NCI-H1092 treated with DMSO at 0.1 percent for 48 hours (cell line): ENCODE measurements at places on chromosomes 7 and 10.

DNA sequence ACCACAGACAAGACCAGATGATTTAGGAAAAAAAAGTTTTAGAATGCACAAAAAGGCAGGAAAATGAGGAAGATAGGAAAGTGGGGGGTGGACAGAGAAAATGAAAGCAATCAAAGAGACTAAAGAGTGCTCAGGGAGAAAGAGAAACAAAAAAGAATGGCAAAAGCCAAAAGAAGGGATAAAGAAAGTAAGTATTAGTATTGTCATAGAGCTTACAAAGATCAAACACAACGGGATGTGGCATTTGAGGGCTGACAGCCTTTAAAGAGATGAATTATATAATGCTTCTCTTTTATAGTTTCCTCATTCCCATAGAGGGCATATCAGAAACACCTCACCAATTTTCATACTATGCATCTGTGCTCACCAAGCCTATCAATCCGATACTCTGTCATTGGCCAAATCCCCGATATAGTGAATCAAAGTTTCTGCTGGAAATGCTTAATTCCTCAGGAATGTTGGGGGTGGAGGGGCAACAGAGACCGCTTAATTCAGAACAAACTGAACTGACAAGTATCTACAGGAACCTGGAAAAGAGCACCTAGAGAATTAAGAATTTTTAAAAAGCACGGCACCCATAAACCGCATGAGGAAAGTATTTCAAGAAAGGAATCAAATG, 2.7 kb downstream of the COG5 start:
- no peak for DNase-seq

DNA sequence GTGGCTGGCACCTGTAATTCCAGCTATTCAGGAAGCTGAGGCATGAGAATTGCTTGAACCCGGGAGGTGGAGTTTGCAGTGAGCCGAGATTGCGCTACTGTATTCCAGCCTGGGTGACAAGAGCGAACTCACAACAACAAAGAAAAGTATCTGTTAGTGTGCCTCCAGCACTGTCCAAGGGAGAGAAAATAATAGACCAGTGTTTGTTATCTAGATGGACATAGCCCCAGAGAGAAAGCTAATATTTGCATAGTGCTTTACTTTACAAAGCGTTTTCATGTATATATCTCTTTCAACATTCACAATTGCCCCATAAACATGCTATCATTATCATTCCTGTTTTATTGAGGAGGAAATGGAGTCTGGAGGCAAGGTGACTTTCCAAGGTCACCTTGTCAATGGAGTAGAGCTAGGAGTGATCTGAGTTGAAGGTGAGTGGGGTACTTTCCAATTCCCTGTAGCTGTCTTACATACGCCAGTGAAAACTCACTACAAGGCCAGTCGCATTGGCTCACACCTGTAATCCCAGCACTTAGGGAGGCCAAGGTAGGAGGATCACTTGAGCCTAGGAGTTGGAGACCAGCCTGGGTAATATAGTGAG, 49.7 kb upstream of the KIF5B start:
- DNase-seq = no peak

- DNase-seq = peak; percentile 49
Measured at GRCh38 chr7:98616381-98617050, 569 bp upstream of the NPTX2 start.

DNA sequence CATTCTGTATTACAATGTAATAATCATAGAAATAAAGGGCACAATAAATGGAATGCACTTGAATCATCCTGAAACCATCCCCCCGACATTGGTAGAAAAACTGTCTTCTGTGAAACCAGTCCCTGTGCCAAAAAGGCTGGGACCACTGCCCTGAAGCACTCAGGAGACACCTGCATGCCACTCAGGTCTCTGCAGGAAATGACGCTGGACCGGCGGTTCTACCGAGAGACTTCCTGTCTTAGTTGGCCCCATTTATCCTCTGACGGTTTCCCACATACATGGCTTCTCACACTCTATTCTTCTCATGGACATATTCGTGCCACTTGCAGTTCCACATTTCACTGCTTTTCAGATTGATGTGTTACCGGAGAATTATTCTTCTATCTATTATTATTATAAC, 617.5 kb downstream of the SDK1 start:
- DNase-seq = no peak

DNA sequence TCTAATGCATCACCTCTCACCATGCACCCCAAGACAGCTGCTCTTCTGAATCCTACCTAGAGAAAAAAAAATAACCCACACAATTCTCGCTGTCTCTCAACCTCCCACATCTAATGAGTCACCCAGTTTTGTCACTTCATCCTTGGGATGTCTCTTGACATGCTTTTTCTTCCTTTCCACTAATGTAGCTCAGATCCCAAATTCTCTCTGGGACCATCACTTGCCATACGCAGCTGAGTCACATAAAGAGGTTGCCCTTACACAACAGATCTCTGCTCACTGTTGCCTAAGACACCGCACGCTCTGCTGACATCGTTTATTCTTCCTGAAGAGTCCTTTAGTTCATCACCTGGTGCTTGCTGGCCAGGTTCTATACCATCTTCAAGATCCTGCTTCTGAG, 606.0 kb upstream of the GALNT17 start:
- no peak for DNase-seq

DNA sequence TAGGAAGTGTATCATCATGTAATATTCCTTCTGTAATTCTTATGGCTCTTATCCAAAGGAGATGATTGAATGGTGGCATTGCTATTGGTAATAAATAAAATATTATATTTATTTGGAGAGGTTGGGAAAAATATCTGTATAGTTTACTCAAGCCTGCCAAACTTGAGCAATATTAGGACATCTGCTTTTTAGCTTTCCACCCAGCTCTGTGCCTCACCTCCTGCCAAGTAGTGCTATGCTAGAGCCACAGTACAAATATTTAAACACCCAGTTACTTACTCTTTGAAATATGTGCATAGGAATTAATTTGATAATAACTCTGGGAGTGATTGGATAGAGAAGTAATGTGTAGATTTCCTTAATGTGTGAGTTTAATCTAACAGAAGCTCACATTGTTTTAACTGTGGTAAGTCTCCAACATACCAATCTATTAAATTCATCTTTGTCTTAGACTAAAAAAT, 129.2 kb downstream of the BBS9 start:
- DNase-seq = no peak

- no peak for DNase-seq
Measured at GRCh38 chr7:137958470-137959431, 43.1 kb downstream of the CREB3L2 start.

- DNase-seq = no peak
Measured at GRCh38 chr7:69412331-69413146, 185.7 kb upstream of the AUTS2 start.

GRCh38 chr10:88115407-88115806, 252.0 kb downstream of the PTEN start:
- no peak for DNase-seq

GRCh38 chr7:117319181-117319580, 3.7 kb downstream of the WNT2 start:
- DNase-seq = no peak

GRCh38 chr7:28169230-28169629, 11.4 kb downstream of the JAZF1 start:
- no peak for DNase-seq

GRCh38 chr10:24701447-24701846, 22.2 kb downstream of the ARHGAP21 start:
- DNase-seq = no peak

DNA sequence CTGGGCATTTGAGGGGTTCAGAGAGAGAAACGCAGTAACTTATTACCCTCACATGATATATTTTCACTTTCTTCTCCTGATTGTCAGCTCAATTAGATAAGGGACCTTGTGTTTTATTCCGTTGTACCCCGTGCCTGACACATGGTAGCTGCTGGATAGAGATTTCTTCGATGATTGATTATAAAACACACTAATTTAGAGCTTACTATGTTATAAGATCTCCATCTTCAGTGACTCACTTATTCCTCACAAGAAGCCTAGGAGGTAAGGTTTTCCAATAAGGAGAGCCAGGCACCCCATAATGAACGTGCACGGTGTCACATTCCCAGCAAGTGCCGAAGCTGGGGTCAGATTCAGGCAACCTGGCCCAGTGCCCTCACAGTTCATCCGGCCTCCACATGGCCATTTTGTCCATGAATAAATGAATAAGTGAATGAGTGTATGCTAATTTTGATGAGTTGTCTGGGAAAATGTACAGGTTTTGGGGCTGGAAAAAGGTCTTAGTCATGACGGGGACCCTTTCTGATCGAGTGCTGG, 138.1 kb upstream of the CDCA7L start:
- DNase-seq = no peak

DNA sequence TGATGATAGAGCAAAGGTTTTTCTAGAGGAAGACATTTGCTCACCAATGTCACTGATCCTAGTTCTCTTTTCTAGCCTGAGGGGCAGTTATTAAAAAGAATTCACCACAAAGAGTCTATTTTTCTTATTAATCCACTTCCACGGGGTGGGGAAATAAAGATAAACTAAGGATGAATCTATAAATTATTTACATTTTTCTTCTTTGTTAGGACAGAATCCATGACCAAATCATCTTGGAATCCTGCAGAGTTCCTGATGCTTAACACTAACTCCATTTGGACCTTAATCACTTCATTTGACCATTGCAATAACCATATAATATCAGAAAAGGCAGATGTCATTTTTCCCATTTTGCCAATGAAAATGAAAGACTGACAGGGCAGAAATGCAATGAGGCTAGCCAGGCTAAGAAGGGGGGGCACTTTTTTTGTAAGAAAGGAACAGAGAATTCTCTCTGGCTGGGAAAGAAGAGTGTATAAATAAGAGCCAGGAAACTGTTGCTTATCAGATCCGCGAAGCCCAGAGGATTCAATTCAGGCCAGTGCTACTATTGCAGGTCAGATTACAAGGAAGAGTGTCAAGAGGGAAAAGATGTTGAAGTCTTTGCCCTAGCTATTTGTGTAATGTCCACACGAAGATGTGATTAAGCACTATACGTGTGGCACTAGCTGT, 433.2 kb downstream of the TNS3 start:
- DNase-seq = no peak

DNA sequence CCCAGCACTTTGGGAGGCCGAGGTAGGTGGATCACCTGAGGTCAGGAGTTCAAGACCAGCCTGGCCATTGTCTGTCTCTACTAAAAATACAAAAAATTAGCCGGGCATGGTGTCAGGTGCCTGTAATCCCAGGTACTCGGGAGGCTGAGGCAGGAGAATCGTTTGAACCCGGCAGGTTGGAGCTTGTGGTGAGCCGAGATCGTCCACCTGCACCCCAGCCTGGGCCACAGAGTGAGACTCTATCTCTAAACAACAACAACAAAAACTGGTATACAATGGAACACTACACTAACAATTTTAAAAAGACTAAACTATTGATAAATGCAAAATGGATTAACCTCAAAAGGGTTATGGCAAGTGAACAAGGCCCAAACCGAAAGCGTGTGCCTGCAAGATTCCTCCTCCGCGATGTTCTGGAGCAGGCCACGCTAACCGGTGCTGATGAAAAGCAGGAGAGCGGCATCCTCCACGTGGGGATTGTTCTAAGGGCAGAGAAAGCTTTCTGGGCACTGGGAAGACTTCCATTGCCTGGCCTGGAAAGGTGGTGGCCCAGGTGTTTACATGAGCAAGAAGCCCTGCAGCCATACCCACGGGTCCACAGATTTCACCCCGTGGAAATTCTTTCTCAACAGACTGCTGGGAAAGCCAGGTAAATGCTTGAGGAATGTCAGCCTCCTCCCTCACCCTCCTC, 53.8 kb downstream of the PDGFA start:
- no peak for DNase-seq

GRCh38 chr7:106139265-106140251, 27.4 kb upstream of the SYPL1 start:
- no peak for DNase-seq

GRCh38 chr7:90334193-90334843, 12.2 kb upstream of the GTPBP10 start:
- DNase-seq = no peak

GRCh38 chr7:21352540-21353387, 75.1 kb upstream of the SP4 start:
- DNase-seq = no peak

- no peak for DNase-seq
Measured at GRCh38 chr7:25653384-25653783, 425.1 kb upstream of the NPVF start.

DNA sequence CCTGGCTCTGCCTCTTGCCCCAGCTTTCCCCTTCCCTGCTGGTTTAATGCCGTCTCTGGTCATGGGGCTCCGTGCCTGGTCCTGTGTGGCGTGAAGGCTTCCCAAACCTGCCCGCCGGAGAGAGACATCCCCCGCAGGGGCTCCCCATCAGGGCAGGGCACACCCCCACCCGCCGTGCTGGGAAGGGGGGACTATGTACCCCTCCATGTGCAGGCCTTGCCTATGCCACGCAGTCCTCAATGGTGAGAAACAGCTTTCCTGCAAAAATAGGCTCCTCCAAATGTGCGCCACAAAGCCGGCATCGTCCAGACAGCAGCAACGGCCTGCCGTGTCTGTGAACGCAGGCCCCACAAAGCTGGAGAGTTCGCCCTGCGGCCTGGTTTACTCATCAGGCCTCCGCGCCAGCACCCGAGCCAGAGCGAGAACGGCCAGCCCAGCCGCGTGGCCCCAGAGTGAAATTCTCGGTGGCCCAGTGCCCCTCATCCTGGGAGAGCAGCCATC, 313.4 kb downstream of the DNAJB6 start:
- no peak for DNase-seq

- DNase-seq = no peak
Measured at GRCh38 chr7:13912715-13913278, 76.7 kb downstream of the ETV1 start.

DNA sequence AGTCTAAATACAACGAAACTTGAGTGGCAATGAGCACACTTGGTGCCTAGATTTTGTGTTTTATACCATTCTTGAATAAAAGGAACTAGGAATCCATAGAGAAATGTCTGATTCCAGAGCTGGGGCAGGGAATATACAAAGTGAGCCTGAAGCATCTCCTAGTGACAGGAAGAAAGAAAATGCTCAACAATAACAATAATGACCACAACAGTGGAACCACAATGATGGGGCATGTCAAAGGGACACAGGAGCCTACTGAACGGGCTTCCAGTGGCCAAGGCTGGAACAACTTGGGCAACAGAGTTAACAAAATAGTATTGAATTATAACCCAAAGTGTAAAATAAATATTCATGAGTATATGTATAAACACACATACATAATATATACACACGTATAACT, 94.4 kb upstream of the ADCY1 start:
- DNase-seq = no peak

GRCh38 chr10:15857107-15857575, 3.2 kb downstream of the MINDY3 start:
- no peak for DNase-seq

DNA sequence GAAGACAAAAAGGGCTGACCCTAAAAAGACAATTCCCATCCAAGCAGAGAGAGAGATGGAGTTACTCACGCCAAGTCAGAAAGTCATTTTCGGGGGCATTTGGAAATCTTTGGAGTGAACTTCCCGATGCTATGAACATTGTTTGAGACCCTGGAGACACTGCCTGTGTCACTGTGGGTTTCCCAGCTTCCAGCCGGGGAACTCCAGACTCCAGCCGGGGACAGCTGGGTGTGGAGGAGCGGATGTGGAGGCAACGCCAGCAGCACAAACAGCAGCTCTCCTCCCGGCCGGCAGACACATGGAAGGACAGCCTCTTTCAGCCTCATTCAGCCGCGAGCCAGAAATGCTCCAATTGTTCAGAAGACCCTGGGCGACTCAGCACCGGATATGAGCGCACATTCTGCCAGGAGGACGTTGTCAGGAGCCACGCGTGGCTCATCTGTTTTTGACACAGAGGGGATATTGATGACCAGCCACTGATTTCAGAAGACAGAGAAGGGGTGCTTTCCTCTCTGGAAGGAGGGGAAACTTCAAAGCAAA, 97.6 kb downstream of the PRPF18 start:
- peak; percentile 83 for DNase-seq
